Activated CD4-positive, alpha-beta T cell treated with anti-CD3 and anti-CD28 coated beads, Interleukin-10, Interleukin-2, amounts not matched to agents 100 ng/mL and 50 ng/mL, durations not matched to agents 16 hours and 8 hours (primary cell): ENCODE measurements at places on chromosomes 13 and 19.
A peak's percentile ranks its signal among the peaks of the same experiment; 100 is the strongest.

- no peak for DNase-seq
Observed at GRCh38 chr19:2333807-2334211, 5.3 kb downstream of the SPPL2B start.

GRCh38 chr13:26629260-26629825 lies 71.9 kb downstream of the WASF3 start:
- no peak for DNase-seq

GRCh38 chr13:37202264-37202663 lies 96.8 kb upstream of the CSNK1A1L start:
- no peak for DNase-seq

GRCh38 chr19:54105796-54106195 lies 3.1 kb downstream of the NDUFA3 start:
- DNase-seq, result no peak

DNA sequence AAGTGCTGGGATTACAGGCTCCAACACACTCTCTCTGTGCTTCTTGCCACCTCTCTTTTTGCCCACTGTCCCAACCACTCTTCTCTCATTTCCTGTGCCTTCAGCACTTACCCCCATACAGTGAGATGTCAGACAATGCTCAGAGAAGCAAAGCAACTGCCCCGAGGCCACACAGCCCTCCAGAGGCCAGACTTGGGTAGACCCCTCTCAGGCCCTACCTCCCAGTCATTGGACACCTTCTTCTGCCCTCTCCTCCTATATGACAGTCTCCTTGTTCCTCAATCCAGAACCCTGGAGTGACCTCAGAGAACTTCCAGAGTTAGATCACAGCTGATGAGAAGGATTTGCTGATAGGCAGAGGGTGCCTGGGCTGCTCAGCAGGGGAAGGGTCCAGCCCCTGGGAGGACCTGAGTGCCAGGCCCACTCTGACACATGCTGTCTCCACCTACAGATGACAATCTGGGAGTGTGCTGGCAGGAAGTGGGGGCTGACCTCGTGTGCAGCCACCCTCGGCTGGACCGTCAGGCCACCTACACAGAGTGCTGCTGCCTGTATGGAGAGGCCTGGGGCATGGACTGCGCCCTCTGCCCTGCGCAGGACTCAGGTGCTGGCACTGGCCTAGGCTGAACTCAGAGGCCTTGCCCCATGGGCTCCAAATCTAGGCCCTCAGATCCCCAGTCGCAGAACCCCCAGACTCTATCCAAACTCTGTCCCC lies 24.4 kb downstream of the LTBP4 start:
- no peak for DNase-seq

- no peak for DNase-seq
Observed at GRCh38 chr13:114029866-114030625, 56.2 kb upstream of the C13orf46 start.

GRCh38 chr13:20160306-20161274 lies at the start of gene GJA3:
TSS of gene GJA3 (minus strand) at chr13:20161052. CDS start at chr13:20143288, 17,764 bp downstream.
- peak; percentile 62 for DNase-seq
